ENCODE measurements at places on chromosomes 1 and 21.

- peak; percentile 41 for DNase-seq
Measured at GRCh38 chr1:174262349-174263241, 103.3 kb downstream of the RABGAP1L start.

- no peak for DNase-seq
Measured at GRCh38 chr1:114749835-114750234, 7.9 kb downstream of the CSDE1 start.

GRCh38 chr1:221200464-221200863, 321.2 kb downstream of the HLX start:
- no peak for DNase-seq

DNA sequence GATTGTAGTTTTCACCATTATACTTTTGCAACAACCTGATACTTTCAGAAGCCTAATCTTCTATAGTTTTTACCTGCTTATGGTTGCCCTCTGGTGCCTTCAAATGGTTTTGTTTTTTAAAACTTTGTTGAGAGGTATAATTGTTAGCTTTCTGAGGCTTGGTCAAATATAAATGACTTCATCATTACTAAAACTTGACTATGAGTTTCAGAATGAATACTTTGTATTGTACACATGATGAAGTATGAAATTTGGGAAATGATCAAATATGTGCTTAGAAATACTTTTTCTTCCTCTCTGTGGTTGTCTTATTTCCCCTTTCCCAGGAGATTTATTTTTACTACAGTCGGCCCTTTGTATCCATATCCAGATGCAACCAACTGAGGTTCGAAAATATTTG, 151.8 kb upstream of the B3GALT2 start:
- DNase-seq, result peak; percentile 16

- DNase-seq, result no peak
Measured at GRCh38 chr1:157419845-157420542, 132.3 kb downstream of the FCRL5 start.

DNA sequence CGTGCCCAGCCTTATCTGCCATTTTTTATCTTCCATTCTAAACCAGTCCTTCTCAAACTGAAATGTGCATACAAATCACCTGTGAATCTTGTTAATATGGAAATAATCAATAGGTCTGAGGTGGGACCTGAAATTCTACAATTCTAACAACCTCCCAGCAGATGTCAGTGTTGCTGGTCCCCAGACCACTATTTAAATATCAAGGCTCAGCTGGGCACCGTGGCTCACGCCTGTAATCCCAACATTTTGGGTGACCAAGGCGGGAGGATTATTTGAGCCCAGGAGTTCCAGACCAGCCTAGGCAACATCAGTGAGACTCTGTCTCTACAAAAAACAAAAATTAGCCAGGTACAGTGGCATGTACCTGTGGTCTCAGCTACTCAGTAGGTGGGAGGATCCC, 4.1 kb downstream of the UQCRHL start:
- peak; percentile 39 for DNase-seq

- no peak for DNase-seq
Measured at GRCh38 chr1:86515597-86515996, 31.3 kb upstream of the CLCA4 start.

DNA sequence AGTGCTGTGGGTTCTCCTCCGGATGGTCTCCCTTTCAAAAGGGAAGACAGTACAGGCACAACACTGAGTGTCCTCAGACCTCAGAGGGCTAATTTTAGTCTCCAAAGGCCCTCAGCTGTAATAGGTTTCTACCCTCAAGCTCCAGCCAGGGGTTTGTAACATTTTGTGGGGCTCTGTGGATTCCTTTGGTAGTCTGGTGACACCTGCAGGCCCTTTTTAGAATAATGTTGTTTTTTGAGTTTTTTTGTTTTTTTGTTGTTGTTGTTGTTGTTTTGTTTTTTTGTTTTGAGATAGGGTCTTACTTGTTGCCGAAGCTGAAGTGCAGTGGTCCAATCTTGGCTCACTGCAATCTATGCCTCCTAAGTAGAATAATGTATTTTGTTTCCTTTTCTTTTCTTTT, 15.0 kb upstream of the TMEM201 start:
- peak; percentile 25 for DNase-seq

DNA sequence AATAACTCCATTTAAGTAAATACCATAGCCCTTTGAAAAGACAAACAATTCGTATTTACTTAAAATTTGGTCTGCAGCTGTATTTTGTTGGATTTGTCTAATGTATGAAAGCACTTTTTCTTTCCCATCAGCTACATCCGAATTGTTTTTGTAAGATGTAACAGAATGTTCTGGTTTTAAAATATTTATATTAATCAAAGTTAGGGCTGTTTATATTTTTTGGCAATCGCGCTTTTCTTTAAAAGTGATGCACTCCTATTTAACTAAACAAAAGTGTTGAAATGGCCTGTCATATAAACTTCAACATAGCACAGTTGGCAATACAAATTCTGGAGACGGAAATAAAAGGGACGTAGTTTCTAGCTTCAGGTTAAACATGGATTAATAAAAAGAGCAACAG, 216.3 kb upstream of the ADGRL2 start:
- no peak for DNase-seq

DNA sequence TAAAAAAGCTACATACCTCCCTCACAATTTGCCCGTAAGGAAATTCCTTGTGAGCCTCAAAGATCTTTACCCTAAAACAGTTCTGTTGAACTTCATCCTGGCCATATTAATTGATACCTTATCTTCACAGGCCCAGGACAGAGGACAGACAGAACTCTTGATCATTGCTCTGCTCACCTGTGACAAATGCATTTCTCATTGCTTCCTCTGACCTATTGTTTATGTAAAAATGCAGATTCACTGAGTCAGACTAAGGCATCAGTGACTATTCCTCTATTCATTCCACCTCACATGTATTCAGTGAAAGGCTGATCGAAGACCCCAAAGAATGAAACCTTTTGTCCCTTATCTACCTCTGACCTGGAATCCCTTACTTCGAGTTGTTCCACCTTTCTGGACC, 61.0 kb downstream of the BACH1 start:
- DNase-seq, result no peak

DNA sequence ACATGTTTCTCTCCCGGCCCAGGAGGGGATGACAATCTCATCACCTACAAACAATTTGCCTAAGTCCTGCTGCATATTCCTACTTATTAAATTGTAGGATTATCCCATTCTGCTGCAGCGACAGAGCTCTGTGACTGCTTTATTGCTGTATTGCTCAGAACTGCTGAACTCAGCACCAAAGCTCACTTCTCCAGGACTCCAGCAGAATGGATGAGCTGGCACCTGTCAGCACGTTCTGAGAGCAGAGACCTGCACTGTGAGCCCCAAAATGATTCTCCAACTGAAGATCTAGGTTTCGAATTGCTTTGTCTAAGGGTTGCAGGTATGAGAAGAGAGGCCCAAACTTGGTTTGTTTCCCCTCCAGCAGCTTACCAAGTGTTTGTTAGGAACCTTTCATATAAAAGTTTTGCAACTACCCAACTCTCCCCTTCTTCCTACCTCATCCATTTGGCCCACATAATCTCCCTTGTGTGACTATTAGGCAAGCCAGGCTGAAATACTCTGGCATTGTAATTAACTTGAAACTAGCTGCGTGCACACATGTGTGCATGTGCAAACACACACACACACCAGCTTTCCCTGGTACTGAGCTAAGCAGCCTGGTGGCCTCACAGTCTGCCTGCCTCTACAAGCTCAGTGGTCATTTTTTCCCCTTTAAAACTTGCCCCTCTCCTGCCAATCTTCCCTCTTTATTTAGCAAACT, 161.4 kb upstream of the CAMK1G start:
- DNase-seq, result no peak

- no peak for DNase-seq
Measured at GRCh38 chr21:24840287-24840686, 767.0 kb downstream of the MRPL39 start.

- DNase-seq, result no peak
Measured at GRCh38 chr1:187001198-187001889, 172.6 kb downstream of the PLA2G4A start.

DNA sequence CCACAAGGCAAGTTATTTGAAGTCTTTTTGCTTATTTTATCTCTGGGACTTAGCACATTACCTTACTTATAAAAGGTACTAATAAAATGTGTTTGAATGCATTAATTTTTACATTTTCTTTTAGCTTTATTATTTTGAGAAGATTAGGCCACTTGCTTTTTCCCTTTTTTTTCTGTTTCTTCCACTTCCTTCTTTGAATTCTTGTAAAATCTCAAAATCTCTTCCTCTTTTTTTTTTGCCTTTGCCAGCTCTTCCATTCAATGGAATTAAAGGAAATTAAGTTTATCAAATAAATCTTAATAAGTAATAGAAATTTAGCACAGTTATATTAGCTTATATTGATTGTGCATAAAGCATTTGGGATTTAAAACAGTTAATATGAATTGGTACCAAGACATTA, 260.9 kb downstream of the SRGAP2C start:
- DNase-seq, result no peak

GRCh38 chr21:23822760-23823159, 1784.5 kb downstream of the MRPL39 start:
- no peak for DNase-seq

DNA sequence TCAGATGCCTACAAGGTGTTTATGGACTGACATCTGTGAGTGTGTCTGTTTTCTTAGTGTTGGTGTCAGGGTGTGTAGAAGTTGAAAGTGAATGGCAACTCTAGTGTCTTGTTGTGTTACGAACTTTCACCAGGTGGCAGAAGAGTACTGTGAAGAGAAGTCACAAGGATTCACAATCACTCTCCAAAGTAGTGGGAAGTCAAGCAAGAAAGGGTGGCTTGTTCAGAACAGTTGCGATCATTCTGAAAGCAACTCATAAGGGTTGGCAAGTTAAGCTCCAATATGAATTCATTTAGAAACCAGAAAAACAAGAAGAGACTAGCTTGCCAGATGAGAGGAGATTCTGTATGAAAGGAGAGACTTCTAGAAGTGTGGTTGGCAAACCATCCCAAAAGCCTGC, 86.1 kb downstream of the FASLG start:
- peak; percentile 77 for DNase-seq

GRCh38 chr1:218371927-218372672, 27.0 kb downstream of the TGFB2 start:
- no peak for DNase-seq

GRCh38 chr1:152577168-152577567, 3.1 kb downstream of the LCE3D start:
- no peak for DNase-seq

GRCh38 chr1:206737729-206738201, 32.8 kb upstream of the IL19 start:
- DNase-seq, result peak; percentile 24

GRCh38 chr1:246417813-246418564, 89.1 kb downstream of the SMYD3 start:
- no peak for DNase-seq

- no peak for DNase-seq
Measured at GRCh38 chr1:93501399-93501798, 53.5 kb downstream of the FNBP1L start.

DNA sequence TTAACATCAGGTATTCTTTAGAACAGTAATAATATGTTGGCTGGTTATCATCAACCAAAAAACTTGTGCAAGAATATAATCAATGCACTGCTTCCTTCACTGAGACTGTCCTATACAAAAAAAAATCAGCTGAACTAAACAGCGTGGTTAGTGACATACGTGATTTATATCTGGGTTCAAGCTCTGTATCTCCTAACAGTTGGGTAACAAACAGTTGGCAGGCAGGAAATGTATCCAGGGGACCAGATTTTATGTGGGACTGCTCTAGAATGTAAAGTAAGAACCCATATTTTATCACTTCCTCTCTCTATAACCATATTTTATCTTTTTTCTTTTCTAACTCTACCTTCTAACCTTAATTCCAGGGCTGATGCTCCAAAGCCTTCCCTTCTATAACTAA, 8.0 kb downstream of the ACBD6 start:
- DNase-seq, result no peak

DNA sequence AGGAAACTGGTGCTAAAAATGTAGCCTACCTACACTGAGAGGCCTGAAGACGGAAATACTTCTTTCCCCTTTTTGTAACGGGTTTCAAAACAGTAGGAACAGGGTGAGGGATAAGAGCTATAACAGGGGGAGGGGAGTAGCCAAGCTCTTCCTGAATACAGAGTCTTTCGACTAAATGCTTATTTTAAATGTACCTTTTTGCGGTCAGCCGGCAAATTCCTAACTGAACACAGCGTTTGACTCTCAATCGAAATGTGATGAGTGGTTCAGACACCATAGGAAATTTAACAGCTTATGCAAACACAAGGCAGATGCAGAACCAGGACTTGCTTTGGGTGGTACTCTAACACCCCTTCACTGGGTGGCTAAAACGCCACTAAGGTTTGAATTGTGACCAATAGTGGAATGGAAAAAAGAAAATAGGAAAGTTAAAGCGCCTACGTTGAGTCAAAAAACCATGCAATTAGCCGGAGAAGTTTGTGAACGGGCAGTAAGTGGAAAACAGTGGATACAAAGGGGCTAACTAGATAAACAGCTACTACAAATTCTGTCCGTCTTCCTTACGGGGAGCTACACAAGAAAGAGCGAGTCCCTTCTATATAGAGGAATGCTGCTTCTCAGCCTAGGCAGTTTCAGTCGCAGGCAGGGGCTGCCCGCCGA, 1.7 kb downstream of the EGLN1 start:
- DNase-seq, result peak; percentile 1

DNA sequence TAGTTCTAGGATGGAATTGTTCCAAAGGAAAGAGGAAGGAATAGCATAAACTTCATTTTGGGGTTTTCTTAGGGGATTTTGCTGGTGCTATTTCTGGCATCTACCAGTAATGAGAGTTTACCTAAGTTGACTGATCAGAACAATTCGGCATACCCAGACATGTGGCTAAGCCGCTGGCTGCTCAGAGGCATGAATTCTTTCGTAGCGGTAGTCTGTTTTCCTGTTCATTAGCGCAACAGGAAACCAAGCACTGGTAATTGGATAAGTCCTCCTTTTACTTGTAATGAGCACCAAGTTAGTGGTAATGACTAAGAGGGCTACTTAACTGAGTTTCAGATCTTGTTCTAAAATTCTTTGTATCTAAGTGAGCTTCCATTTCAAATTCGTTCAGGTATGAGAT, 38.6 kb downstream of the C21orf91 start:
- DNase-seq, result peak; percentile 87

DNA sequence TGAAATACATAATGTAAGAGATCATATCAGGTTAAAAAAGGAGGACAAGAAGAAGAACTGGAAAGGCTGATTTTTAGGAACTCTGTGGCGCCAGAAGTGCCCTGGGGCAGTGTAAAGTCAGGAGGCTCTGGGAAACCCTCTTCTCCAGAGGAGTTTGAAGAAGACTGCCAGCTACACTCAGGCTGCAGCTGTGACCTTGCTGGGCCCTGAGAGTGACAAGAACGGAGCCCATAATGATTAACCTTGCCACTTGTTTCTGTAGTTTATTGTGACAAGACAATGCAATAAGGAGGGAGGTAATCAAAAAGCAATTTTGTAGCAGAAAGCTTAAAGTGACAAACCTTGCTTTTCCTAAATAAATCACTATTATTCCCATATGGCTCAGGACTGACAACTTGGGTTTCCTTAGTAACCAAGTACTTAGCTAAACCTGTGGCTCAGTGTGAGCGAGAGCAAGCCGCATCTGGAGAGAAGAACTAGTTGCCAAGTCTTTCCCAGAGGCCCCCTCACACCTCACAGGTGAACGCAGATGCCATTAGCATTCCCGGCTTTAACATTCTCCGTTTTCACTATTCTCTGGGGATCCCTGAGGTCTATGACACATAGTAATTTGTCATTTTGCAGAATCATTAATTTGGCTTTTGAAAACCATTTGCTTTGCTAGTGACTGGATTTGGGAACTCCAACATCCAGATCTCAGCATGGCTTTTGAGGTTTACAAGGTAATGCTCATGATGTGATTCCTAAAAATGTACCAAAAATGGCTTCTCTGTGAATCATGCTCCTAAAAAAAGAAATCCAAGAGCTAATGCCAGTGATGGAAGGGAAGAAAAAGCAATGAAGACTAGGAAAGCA, 115.9 kb downstream of the OMA1 start:
- no peak for DNase-seq

Measured in CD4-positive, alpha-beta T cell treated with Interleukin-17A for 1 hour (primary cell).